CD4-positive, alpha-beta T cell treated with Interleukin-12 subunit alpha and Interleukin-12 subunit beta, for 1 hour (primary cell): ENCODE measurements at places on chromosomes 2 and 18.

GRCh38 chr2:27583390-27583915 is 611 bp downstream of the ZNF512 start:
- DNase-seq, result no peak

GRCh38 chr2:26274058-26274613 is 29.4 kb downstream of the HADHB start:
- DNase-seq, result no peak

DNA sequence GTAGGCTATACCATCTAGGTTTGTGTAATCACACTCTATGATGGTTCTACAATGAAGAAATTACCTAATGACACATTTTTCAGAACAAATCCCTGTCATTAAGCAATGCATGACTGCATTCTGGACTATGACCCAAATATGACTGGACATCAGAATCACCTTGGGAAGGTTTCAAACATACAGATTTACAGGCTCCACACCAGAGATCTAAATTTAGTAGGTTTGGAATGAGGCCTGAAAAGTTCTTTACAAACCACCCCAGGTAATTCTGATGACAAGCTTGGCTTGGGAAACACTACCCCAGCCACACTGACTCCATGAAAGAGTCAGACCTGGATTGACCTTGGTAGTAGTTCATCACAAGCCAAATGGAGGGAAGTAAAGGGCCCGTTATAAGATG is 52.2 kb upstream of the NFE2L2 start:
- no peak for DNase-seq

- no peak for DNase-seq
These were observed 22.1 kb downstream of the KDSR start for GRCh38 chr18:63344918-63345317.
